Cerebellar cortex (tissue), 1 donor: ENCODE measurements at places on chromosomes 1 and 21.

GRCh38 chr1:111976842-111977241 is 12.6 kb downstream of the KCND3 start:
- DNase-seq: no peak

DNA sequence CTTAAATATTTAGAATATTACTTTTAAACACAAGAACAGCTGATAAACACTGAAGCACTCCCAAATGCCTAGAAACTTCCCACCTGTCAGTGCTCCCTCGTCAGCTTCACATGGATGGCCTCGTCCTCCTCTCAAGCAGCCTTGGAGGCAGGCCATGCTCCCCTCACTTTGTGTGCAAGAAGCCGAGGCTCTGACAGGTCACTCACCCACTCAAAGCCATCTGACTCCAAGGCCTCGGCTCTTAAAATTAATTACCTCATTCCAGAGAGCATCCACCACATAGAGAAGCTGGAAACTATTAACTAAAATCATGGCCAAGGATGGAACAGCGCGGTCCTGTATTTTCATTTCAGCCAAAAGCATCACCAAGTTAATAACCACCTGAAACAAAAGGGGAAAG is 17.8 kb downstream of the LBR start:
- no peak for DNase-seq

- peak; percentile 53 for DNase-seq
These were observed 50.1 kb downstream of the IARS2 start for GRCh38 chr1:220144051-220144450.

DNA sequence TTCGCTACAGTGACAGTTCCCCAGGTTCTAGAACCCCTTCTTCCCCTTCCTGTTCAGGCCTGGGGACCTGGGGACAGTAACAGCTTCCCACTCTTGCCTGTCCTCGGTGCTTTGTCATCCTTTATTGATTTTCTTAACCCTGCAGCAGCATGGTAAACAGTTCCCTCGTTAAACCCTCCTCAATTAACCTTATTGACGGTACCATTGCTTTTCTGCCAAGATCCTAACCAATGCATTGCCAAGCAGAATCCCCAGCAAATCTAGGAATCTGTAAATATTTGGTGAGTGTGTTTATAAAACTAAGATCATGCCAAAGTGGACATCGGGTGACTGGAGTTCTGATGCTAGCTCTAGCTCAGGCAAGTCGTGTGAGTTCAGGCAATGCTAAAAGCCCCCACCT is 99.6 kb upstream of the KAZN start:
- no peak for DNase-seq

DNA sequence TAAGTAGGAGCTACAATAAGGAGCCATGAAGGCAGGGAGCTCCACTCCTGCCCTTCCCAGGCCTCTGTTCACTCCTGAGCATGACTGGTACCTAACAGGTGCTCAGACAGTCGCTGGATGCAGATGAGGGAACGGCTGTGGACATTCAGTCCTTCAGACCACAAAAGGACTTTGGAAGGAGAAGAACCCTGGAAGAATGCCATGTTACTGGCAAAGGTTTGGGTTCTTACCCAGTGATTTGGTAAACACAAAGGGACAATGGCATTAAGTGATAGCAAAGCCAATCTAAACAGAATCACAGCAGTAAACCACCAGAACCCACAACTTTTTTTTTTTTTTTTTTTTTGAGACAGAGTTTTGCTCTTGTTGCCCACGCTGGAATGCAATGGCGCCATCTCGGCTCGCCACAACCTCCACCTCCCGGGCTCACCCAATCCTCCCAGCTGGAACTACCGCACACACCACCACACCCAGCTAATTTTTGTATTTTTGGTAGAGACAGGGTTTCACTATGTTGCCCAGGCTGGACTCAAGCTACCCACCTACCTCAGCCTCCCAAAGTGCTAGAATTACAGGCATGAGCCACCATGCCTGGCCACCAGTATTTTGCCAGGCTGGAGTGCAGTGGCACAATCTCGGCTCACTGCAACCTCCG is 7.5 kb upstream of the CBR3 start:
- DNase-seq: no peak
